ENCODE measurements at places on chromosomes 16 and 17. TPM values are rescaled to one million over a fixed set of nuclear protein-coding genes. Genes with fewer than 3 reads are reported as not detected.

DNA sequence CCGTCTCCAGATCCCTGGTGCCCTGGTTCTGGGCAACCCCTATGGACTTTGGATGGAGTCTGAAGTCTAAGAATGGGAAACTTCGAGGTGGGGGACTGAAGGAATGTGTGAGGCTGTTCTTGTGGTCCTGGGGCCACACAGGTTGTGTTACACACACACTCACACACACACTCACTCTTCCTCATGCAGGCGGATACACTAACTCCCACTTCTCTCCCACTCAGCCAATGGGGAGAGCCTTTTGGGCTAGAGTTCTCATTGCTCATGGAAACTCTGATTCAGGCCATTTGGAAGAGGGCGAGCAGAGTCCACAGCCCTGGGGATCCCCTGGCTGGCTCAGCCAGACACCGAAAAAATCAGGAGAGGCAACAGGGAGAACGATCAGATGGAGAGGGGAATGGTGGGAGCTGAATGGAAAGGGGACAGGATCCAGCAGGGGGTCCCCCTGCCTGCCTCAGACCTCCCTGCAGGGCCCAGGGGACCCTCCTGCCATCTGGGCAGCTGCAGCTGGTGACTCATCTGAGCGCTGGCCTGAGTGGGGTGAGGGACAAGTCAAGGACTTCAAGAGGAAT, 9.1 kb downstream of the IGFBP4 start:
- no peak for DNase-seq

DNA sequence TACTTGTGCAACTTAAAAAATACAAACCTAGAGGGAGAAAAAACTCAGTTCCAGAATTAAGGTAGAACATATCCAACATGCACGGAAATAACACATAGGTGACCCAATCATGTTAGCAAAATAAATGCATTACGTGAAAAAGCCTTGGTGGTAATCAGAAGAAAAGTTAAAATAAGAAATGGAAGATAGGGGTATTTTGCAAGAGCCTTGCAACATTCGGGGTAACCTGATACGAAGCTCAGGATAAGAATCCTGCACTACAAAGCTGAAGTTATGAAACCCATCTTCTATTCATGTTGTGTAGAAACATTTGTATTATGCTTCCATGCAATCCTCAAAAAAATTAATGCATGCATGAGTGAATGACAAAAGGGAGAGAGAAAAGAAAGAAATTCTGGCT, 33.1 kb downstream of the CHCT1 start:
- no peak for DNase-seq

GRCh38 chr16:4140652-4141051, 24.4 kb upstream of the ADCY9 start:
- DNase-seq = no peak

The CHST6 gene
- 4.6 TPM for total RNA-seq

DNA sequence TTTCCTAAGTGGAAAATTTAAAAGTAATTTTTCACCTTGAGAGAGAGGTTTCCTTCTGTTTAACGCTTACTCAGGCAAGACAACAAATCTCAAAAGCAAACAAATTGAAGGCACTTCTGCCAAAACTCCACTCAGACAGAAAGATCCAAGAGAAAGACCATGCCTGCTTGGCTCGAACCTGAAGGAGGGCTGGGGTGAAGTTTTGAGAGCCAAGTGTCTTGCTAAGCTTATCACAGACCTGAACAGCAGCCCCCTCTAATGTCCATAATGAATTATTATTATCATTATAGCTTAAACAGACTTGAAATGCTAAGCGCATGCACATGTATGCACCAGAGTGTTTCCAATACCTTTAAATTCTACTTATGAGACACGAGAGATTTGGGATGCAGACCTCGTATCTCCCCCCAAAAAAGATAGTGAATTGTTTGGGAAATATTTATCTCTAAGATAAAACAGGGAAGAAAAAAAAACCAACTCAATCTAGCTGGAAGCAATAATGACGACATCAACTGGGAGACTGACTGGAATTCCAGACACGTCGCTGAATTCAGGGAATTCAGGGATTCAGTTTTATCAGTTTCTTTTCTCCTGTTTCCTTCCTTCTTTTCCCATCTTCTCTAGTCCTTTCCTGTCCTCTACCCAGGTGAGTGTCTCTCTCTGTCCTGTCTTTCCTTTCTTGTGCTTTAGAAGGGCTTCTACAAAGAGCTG, 473.2 kb downstream of the RBFOX1 start:
- no peak for DNase-seq

- no peak for DNase-seq
Measured at GRCh38 chr16:77057161-77057774, 133.7 kb upstream of the MON1B start.
